ENCODE measurements at places on chromosomes 3 and 15. TPM values are rescaled to one million over a fixed set of nuclear protein-coding genes. Genes with fewer than 3 reads are reported as not detected.
A peak's percentile ranks its signal among the peaks of the same experiment; 100 is the strongest.

Gene NOX5
- not detected for total RNA-seq

Gene CPB1
- total RNA-seq = 4.8 TPM

Gene FLNB
- 51.8 TPM for total RNA-seq

Gene ADGRG7
- total RNA-seq = not detected

Gene LSAMP
- 7.2 TPM for total RNA-seq

Gene P2RY1
- 3.3 TPM for total RNA-seq

GRCh38 chr3:158057666-158058065, 48.6 kb downstream of the SHOX2 start:
- H3K27me3 ChIP-seq = no peaks in the 10 kb centered on the region
- H3K4me1 ChIP-seq = no peaks in the 10 kb centered on the region
- H3K4me3 ChIP-seq = no peak overlapping the region

- no peaks in the 10 kb centered on the region for H3K4me1 ChIP-seq
- H3K27me3 ChIP-seq = peaks cover 3% of the 10 kb centered on the region
- no peak for DNase-seq
- no peak overlapping the region for H3K4me3 ChIP-seq
- H3K36me3 ChIP-seq = no peaks in the 10 kb centered on the region
Observed at GRCh38 chr15:88791637-88792036, 11.6 kb upstream of the ACAN start.

DNA sequence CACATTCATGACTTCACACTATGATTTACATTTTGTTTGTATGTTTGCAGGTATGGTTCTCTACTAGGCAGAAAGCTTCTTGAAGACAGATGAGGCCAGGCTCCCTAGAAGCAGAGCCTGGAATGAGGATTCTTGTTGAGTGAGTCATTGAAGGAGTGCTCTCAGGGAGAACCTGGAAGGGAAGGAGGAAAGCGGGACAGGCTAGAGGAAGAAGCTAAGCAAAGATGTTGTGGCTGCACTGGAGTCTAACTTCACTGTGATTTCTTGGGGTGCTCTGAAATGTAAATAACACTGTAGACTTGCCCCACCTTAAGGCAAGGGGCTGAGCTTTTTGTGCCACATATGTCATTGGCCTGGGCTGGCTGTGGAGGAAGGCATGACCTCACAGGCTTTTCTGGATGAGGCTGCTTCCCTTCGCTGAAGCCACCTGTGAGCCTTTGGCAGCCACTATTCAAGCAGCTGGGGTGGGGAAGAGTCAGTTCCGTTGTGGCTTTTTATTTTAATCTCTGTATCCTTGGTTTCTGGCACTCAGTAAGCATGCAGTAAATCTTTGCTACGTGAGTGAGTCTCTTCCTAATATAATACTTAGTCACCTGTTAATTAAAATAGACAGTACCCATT, 307.3 kb downstream of the SV2B start:
- H3K36me3 ChIP-seq = no peaks in the 10 kb centered on the region
- H3K4me3 ChIP-seq = no peak overlapping the region
- H3K27ac ChIP-seq = no peak overlapping the region

- H3K36me3 ChIP-seq = peaks cover 9% of the 10 kb centered on the region
- H3K27ac ChIP-seq = no peak overlapping the region
- H3K27me3 ChIP-seq = no peaks in the 10 kb centered on the region
- no peak for DNase-seq
- no peaks in the 10 kb centered on the region for H3K4me1 ChIP-seq
- H3K4me3 ChIP-seq = no peak overlapping the region
Observed at GRCh38 chr3:196378146-196378841, 40.1 kb upstream of the TM4SF19 start.

DNA sequence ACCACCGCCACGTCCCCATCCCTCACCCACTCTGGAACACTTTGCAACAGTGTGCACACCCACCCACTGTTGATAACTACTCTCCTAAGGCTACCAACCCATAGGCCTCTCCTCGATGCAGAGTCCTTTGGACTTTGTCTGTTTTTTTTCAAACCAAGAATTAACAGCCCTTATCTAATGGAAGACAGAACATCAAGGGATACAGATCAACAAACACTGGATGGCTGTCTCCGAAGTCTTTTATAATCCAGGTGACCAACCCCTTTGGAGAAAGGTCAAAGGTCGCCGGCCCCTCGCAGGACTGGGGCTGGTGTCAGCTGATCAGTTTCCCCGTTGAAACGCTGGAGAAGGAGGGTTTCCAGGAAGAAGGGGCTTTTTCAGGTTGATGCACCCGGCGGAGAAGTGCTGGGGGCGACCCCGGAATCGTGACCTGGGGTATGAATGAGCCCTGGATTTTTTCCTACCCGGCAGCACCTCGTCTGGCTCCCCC, 532 bp downstream of the B4GALT4 start:
- H3K36me3 ChIP-seq = no peaks in the 10 kb centered on the region
- H3K27ac ChIP-seq = peak overlapping the region; percentile 88
- no peaks in the 10 kb centered on the region for H3K27me3 ChIP-seq
- peak overlapping the region; percentile 98 for H3K4me3 ChIP-seq
- DNase-seq = no peak

GRCh38 chr3:182092662-182093262, 381.0 kb downstream of the SOX2 start:
- no peaks in the 10 kb centered on the region for H3K4me1 ChIP-seq
- H3K27me3 ChIP-seq = no peaks in the 10 kb centered on the region
- H3K36me3 ChIP-seq = no peaks in the 10 kb centered on the region
- no peak overlapping the region for H3K4me3 ChIP-seq
- DNase-seq = no peak

DNA sequence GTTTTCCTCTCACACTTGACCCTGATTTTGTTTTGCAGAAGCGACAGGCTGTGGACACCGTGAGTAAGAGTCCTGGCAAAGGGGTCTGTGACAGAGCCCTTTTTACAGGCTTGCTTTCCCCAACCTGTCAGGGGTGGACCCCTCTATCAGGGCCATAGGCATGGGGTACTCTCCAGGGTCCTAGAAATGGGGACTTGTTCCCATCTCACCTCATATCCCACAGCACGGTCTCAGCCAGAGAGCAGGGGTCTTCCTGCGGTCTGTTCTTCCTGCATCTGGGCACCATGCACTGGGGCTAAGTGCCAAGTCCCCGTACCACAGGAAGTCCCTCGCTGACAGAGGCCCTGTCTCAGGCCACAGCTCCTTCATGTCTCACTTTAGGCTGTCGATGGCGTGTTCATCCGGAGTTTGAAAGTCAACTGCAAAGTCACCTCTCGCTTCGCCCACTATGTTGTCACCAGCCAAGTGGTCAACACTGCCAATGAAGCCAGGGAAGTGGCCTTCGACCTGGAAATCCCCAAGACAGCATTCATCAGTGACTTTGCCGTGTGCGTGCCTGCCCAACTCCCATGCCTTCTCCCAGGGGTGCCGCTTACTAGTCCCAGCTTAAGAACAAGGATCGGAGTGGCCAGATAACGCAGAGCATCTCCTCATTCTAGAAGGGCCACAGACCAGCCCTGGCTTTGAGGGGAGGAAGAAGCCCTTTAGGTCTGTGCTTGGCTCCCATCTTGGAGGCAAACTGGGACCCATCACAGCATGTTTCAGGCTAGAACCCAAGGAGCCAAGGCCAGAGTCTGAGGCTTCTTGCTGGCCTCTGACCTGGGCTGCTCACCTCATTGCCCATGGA, 783 bp downstream of the ITIH1 start:
- H3K4me1 ChIP-seq = peaks cover 11% of the 10 kb centered on the region
- H3K27ac ChIP-seq = no peak overlapping the region
- H3K36me3 ChIP-seq = no peaks in the 10 kb centered on the region

DNA sequence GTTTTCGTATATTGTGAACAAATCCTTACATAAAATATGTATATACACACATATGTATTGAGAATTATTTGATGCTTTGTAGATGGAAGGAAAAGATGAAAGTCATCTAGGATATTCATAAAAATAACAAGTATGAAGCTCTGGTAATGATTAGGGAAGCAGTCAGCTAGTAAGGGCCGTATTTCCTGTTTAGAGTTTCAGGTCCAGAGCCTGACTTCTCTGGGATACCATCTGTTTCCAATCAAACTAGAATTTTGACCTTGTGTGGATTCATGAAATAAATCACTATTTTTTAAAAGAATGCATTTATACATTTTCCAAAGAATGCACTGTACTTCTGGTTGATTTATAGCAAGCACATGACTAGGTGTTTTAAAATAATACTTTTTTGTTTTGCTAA, 156.1 kb upstream of the CGNL1 start:
- DNase-seq = no peak
- H3K27me3 ChIP-seq = no peaks in the 10 kb centered on the region
- H3K4me1 ChIP-seq = peaks cover 9% of the 10 kb centered on the region
- no peak overlapping the region for H3K4me3 ChIP-seq

DNA sequence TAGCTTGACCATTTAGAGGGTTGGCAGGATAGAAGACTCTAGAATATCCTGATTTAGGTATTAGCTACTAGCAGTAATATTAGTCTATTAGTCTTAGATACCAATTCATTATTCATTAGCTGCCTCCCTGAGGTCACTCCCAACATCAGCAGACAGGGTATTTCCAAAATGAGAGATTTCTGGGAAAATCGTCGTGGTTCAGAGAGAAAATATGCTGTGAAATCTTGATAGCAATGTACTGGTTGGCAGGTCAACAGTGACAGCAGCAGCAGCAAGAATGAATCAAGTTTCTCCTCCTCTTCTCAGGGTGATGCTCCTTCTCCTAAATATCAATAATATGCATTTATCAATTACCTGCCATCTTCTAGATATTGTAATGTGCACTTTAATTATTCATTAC, 41.3 kb upstream of the ROBO1 start:
- no peak for DNase-seq
- no peak overlapping the region for H3K27ac ChIP-seq
- H3K36me3 ChIP-seq = no peaks in the 10 kb centered on the region
- H3K4me1 ChIP-seq = no peaks in the 10 kb centered on the region
- no peaks in the 10 kb centered on the region for H3K27me3 ChIP-seq
- no peak overlapping the region for H3K4me3 ChIP-seq

DNA sequence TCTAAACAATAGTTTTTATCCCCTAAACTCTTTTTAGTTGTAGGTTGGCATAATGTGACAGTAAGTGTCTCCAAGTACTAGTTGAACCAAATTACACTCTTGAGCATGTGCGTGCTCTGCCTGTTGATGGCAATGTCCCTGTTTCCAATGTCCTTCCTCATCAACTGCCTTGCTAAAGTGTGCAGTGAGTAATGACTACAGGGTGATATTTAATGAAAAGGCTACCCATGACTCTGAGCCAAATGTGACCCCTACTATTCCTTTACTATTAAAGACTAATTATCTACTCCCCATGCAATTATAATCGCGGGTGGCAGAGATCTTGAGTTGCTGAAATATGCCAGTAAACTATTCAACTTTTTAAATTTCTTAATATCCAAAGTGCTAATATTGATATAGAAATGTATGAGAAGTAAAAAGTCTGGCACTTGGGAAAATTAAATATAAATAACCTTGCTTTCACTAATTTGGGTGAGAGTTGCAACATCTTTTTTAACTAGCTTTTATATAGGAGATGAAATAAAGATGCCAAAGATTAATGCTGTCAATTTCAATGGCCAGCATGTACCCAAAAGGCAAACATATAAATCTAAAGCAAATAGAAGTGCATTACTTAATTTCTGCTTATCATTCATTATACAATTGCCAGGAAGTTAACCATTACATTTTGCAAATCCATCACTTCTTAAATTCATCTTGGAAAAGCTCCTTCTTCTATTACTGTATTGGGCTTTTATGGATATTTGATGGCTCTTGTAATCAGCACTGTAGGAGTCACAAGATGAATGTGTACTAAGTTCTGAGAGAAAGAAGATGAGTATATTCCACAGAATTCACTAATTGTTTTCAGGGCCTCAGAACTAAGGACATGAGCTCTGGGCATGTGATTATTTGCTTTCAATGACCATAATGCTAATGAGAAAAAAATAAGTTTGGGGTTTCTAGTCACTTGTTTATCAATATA, 518.2 kb upstream of the NAALADL2 start:
- no peak overlapping the region for H3K4me3 ChIP-seq
- no peak overlapping the region for H3K27ac ChIP-seq
- H3K27me3 ChIP-seq = no peaks in the 10 kb centered on the region
- no peaks in the 10 kb centered on the region for H3K36me3 ChIP-seq
- no peak for DNase-seq

GRCh38 chr15:70579766-70580165, 183.6 kb downstream of the UACA start:
- H3K36me3 ChIP-seq = no peaks in the 10 kb centered on the region
- H3K4me3 ChIP-seq = no peak overlapping the region
- no peaks in the 10 kb centered on the region for H3K4me1 ChIP-seq
- H3K27me3 ChIP-seq = peaks cover 2% of the 10 kb centered on the region

- no peaks in the 10 kb centered on the region for H3K4me1 ChIP-seq
- DNase-seq = no peak
- H3K27me3 ChIP-seq = no peaks in the 10 kb centered on the region
- no peak overlapping the region for H3K4me3 ChIP-seq
- no peak overlapping the region for H3K27ac ChIP-seq
- no peaks in the 10 kb centered on the region for H3K36me3 ChIP-seq
Observed at GRCh38 chr15:69543681-69544364, 91.2 kb downstream of the RPLP1 start.

DNA sequence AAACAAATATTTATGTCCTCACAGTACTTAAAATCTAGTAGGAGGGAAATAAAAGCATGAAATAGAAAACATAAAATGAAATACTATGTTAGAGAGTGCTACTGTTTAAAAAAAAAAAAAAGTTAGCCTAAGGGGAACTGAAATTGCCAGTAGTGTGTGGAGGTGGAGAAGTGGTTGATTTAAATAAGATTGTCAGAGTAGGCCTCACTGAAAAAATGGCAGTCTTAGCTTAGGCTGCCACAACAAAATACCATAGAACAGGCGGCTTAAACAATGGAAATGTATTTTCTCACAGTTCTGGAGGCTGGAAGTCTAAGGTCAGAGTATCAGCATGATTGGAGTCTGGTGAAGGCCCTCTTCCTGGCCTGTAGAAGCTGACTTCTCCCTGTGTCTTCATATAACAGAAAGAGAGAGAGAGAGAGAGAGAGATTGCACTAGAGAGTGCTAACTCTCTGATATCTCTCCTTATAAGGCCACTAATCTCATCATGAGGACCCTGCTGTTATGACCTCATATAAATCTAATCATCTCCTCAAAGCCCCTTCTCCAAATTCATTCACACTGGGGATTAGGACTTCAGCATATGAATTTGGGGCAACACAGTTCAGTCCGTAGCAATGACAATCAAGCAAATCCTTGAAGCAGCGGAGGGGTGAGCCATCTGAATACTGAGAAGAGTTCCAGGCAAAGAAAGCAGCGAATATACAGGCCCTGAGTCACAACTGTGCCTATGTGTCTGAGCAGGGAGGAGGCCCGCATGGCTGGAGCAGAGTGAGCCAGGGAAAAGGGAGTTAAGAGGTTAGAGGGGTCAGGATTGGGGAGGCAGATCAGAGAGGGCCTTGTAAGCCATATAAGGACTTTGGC, 23.6 kb upstream of the LRRC34 start:
- peaks cover 1% of the 10 kb centered on the region for H3K27me3 ChIP-seq
- no peak overlapping the region for H3K4me3 ChIP-seq
- peak; percentile 27 for DNase-seq
- no peaks in the 10 kb centered on the region for H3K36me3 ChIP-seq
- peaks cover 25% of the 10 kb centered on the region for H3K4me1 ChIP-seq

- H3K4me3 ChIP-seq = no peak overlapping the region
- H3K27ac ChIP-seq = no peak overlapping the region
- H3K27me3 ChIP-seq = no peaks in the 10 kb centered on the region
- H3K4me1 ChIP-seq = no peaks in the 10 kb centered on the region
- no peaks in the 10 kb centered on the region for H3K36me3 ChIP-seq
Observed at GRCh38 chr15:47506329-47507100, 210.8 kb upstream of the SEMA6D start.
